ENCODE measurements at places on chromosomes 6 and 20. TPM values are rescaled to one million over a fixed set of nuclear protein-coding genes. Genes with fewer than 3 reads are reported as not detected.

DNA sequence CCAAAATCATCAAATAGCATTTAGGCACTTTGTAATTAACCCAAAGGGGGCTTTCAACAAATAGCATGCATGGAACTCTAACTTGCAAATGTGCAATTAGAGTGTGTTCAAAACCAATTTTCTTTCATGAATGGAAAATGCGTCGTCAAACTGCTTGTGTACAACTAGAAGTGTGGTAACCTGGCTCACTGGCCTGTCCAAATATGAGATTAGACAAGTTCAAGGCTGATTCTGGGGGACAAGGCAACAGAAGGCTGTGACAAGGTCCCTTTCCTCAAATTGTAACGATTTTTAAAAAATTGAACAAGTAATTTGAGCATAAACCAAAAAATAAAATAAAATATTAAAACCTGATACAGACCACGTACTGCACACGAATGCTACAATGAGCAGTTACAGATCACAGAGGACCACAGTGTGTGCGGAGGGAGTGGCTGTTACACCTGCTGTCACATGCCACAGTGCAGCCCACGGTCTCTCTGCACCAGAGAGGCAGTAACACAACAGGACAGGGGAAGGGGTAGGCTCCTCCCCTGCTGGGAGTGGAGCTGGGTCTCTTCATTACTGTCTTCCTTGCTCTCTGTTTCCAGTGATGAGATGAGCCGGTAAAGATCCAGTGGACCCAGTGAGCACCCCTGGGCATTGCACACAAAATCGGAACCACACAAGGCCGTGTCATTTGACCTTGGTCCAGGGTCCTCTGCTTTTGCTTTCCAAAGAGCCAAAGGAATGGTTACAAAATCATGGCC is 252.2 kb upstream of the PDE10A start:
- DNase-seq, result no peak

DNA sequence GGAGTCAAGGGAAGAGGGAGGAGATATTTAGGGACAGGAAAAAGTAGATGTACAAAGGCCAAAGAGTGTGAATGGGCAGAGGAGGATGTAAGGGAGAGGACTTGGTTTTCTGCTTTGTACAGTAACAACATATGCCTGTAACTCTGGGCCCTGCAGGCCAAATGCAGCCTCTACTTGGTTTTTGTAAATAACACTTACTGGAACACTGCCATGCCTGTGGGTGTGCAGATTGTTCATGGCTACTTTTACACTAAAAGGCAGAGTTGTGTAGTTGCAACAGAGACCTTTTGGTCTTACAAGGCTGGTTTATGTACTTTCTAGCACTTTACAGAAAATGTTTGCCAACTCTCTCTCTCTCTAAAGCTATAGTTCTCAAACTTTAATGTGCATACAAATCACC is 157.1 kb downstream of the PHACTR1 start:
- no peak for DNase-seq

GRCh38 chr6:31969712-31970603 is 2.0 kb downstream of the DXO start:
- DNase-seq, result no peak

Gene L3MBTL3
- total RNA-seq, result 1.8 TPM

- DNase-seq, result no peak
Observed at GRCh38 chr6:30483677-30484279, 5.5 kb upstream of the HLA-E start.

Data from right atrium auricular region (tissue), 2 donors.